ENCODE measurements at places on chromosomes 6 and 20.

DNA sequence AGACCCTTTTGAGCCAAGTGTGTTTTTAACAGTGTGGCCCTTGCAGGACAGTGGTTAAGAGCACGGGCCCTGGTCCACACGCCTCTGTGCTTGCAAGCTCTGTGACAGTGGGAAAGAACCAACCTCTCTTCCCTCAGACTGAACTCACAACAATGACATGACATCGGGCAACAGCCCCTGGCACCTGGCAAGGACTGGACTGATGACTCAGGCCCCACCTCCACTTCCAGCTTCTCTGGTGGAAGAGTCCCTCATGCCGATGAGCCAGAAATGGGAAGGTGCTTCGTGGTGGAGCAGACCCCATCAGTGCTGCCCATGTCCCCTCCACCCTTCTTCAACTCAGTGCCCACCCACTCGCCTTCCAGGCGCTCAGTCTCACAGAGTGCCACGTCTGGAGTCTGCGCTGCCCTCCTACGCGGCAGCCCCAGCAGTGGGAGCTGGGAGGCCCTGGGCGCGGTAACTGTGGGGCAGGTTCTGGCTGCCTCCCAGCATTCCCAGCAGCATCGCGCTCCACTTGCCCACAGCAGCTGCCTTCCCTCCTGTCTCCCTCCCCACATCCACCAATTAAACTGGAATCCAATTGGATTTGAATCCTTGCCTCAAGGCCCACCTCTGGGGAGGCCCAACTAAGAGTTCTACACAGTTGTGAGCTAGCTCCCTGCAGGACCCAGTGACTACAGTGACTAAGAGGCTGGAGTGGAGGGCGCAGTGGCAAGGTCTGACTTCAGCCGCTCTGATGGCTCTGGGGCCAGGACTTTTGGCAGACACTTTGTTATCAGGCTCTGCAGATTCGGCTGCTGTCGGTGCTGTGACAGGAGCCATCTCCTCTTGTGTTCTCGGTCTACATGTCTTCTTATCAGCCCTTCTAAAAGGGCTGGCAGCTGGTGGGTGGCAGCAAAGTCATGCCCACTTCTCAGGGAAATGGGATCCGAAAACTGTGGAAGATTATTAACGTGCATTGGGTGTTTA is 156.8 kb upstream of the MLN start:
- no peak for DNase-seq

DNA sequence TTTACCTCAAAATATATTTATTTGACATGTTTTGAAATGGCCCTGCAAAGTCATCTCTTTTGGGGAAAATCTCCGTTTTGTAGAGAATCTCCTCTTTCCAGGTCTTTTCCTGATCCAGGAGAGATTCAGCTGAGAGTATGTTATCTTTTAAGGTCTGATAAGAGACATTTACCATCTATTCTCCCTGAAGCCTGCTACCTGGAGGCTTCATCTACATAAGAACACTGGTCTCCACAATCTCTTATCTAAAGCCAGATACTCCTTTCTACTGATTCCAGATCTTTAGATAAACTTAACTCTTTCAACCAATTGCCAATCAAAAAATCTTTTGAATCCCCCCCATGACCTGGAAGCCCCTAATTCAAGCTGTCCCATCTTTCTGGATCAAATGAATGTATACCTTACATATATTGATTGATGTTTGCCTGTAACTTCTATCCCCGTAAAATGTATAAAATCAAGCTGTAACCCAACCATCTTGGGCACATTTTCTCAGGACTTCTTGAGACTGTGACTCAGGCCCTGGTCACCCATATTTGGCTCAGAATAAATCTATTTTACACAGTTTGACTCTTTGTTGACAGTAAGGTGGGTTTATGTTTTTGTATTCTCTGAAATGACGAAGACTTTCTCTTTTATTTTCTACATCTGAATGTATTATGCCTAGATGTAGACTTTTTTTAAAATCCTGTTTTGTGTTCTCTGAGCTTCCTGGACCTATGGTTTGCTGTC is 95.5 kb downstream of the ECT2L start:
- no peak for DNase-seq

- no peak for DNase-seq
These were observed 43.9 kb downstream of the ATG5 start for GRCh38 chr6:106281661-106282060.

GRCh38 chr20:57259121-57259937 is 7.1 kb downstream of the BMP7 start:
- DNase-seq, result no peak

DNA sequence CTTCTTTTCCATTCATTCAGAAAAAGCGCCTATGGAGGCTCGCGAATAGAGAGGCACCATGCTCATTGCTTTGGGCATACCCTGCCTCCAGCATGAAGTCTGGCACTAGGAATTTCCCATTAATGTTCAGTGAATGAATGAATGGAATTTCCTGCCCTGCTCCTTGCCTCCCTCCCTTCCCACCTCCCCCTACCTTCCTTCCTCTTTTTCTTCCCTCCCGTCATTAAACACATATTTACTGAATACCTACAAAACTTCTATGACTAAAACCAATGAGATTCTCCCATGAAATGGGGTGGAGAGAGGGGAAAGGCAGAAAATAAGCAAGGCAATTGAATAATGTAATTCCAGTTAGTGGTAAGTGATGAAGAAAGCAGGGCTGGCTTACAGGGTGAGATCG is 213.8 kb upstream of the AGPAT4 start:
- no peak for DNase-seq

GRCh38 chr6:84193114-84193708 is 34.2 kb downstream of the CEP162 start:
- DNase-seq, result no peak

Measured in activated CD4-positive, alpha-beta T cell treated with anti-CD3 and anti-CD28 coated beads for 24 hours (primary cell).